Stimulated activated CD4-positive, alpha-beta T cell treated with anti-CD3 and anti-CD28 coated beads, TNF-alpha, amount 100 ng/mL, for 1 hour (primary cell): ENCODE measurements at places on chromosomes 7 and 10.

DNA sequence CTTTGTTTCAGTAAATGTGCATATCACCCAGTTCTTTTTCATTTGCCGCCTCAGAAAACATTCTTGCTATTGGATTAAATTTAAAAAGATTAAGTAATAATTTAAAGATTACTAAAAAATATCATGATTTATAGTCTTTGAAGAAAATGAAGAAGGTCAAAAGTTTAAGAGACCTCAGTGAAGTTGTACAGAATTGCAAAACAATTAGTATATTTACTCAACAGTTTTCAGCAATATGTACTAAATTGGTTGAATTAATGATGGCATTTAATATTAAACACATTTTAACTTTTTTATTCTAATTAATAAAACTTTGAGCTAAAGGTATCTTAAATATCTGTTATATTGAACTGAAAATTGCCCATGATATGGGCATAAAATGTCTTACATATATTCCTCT is 49.9 kb upstream of the KLF6 start:
- DNase-seq = no peak

DNA sequence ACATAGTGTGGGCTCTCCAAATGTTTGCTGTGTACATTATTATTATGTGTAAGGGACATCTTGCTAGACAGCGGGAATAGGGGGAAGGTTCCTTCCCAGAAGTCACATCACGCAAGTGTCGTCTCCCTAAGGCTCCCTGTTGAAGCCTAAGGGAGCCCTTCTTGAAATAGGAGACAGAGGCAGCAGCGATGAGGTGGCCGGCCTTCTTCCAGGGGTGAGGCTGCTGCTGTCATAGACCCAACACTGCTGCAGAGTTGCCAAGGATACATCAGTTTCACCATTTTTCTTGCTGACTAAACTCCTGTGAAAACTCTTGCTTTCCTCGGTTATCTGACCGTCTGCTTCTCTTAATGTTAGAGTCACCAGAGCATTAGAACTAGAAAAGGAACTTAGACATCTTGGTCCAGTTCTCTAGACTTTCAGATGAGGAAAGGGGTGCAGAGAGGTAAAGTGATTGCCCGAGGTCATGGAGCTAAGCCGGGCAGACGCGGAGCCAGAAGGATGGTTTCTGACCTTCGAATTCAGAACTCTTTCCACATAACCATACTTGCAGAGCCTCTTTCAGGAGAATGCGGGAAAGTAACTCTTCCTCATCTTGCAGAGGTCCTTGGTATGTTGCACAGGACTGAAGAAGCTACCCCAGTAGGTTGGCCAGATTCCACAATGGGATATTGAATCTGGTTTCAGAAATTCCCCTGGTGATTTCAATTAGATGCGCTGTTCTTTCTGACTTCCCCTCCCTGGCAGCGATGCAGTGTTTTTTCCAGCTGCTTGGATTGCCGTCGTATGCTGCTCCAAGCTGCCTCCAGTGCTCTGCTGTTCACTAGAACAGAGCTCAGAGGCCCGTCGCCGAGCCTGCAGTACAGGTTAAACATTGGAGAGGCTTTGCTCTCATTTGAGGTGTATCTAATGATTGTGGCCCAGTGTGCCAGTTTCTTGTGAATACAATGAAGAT is 217.1 kb downstream of the CAMK1D start:
- DNase-seq = no peak

- DNase-seq = no peak
These were observed 15.2 kb downstream of the IL2RA start for GRCh38 chr10:6046773-6047611.

DNA sequence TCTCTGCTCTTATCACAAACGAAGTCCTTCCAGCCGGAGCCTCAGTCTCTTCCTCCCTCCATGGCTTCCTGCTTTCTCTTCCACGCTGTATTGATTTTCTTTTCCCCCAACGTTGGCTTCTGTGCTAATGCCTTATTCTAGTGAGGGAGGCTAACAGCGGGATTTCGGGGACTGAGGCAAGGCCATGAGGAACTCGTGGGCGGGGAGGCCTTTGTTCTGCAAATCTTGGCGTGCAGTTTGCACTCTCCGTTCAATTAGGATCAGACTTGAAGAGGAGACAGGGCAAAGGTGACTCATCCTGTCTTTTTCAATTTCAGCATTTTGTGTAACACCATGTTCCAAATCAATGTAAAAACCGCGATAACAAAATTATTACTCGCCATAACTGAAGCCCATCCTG is 25.3 kb downstream of the EN2 start:
- DNase-seq = no peak

DNA sequence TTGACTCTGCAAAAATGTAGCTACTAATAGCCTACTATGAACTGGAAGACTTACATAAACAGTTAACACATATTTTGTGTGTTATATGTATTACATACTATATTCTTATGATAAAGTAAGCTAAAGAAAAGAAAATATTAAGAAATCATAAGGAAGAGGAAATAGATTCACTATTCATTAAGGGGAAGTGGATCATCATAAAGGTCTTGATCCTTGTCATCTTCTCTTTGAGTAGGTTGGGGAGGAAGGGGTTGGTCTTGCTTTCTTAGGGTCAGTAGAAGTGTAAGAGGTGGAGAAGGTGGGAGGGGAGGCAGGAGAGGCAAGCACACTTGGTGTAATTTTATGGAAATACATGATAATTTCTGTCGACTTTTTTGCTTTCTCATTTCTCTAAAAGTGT is 81.3 kb downstream of the NAMPT start:
- DNase-seq = no peak

DNA sequence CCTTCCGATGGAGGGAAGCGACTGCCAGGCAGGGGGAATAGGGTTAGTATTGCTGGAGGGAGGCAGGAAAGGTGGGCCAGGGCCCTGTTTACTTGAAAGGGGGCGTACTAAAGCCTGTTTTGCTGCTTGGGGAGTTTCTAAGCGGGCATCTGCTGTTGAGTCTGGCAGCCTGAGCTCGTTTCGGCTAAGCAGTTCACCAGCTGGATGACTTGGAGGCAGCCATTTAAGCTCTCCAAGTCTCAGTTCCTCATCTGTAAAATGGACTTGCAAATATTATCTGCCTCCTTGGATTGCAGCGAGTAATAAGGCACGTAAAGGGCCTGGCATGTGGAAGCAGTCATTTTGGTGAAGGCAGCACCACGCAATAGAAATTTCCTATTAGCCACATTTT is 44.0 kb downstream of the LDB3 start:
- no peak for DNase-seq

- DNase-seq = no peak
These were observed 743 bp upstream of the NRF1 start for GRCh38 chr7:129610709-129611245.

- no peak for DNase-seq
These were observed 168.5 kb upstream of the ZNF804B start for GRCh38 chr7:88590963-88591362.

DNA sequence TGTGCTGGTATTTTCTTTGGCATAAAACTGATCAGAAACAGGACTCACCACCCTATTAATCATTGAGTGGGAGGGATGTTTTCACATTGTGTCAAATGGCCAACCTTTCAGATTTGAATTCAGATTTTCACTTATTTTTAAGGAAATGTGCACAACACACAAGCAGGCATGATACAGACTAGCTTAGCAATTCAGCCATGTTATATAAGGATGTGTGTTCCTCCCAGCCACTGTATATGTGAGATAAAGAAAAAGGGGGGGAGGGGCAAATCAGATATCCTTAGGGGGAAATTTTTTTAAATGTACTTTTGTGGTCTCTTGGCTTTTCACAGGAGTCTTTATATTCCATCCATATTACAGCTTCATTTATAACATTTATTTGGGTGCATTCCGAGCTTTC is 3.1 kb downstream of the GAD2 start:
- DNase-seq = no peak

DNA sequence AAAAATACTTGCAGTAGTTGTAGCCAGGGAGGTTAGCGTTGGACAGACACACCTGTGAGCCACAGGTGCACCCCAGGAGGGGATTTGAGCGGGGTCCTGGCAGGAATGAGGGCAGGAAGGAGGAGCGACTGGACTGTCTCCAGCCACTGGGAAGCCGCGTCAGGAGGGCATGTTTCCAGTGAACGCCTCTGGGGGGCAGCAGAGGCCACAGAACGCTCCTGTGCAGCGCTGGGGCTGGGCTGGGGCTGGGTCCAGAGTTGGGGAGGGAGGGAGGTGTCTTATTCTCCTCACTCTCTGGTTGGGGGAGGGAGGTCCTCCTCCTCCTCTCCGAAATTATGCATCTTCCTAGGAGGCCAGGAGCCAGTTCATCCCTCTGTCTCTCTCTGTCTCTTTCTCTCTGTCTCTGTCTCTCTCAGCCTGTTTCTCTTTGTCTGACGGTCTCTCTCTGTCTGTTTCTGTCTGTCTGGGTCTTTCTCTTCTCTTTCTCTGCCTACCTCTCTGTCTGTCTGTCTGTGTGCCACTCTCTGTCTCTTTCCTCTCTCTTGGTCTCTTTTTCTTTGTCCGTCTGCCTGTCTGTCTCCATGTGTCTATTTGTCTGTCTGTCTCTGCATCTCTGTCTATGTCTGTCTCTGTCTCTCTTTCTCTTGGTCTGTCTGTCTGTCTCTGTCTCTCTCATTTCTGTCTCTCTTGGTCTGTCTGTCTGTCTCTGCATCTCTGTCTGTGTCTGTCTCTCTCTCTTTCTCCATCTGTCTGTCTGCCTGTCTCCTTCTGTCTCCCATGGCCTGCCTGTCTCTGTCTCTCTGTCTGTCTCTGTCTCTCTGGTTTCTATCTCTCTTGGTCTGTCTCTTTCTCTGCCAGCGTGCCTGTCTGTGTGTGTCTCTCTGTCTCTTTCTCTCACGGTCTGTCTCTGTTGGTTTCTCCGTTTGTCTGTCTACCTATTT is 9.9 kb upstream of the PSMG3 start:
- DNase-seq = peak; percentile 41

- no peak for DNase-seq
These were observed 91.2 kb downstream of the RALA start for GRCh38 chr7:39714447-39715091.

- DNase-seq = no peak
These were observed 15.4 kb downstream of the SEMA3E start for GRCh38 chr7:83633516-83633915.
